Stimulated activated CD4-positive, alpha-beta T cell treated with anti-CD3 and anti-CD28 coated beads, Interleukin-1b, Interleukin-23, amount 100 ng/mL, for 1 hour (primary cell): ENCODE measurements at places on chromosomes 2 and 18.

GRCh38 chr18:80194874-80195570, 52.3 kb downstream of the PARD6G start:
- no peak for DNase-seq

- DNase-seq: no peak
Measured at GRCh38 chr2:234425639-234426603, 71.0 kb downstream of the ARL4C start.

DNA sequence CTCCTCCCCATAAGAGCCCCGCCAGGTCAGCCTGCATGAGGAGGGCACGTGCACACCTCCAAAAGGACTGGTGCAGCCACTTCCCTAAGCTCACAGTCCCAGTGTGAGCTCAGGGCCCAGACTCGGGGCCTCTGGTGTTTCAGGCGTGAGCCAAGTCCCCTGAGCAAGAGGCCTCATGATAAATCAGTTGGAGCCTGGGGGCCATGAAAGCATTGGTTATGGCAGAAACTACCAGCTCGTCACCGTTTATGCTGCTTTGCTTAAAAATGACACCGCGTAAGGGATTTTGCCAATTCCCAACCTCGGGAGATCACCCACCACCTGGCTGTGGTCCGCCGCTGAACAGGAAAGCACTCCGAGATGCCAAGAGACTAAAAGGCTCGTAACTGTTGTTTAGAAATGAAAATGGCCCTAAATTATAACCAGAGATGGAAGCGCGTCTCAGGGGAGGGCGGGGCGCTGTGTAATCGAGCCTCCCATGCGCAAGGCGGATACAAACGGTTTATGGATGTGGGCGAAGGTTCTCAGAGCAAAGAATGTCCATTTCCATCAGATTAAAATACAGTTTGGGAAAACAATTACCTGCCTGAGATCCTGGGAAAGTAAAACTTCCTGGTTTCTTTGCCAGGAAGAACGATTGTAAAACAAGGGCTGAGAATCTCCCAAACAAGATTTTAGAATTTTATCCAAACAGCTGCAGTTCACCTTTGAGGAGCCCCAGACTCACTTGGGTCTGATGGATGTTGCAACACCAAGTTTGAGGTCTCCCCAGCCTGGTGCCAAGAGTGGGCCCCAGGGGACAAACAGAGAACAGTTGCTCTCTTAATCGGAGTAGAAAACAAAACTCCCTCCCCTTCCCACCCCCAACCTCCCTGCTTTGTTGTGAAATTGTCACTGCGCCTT, 141.4 kb downstream of the BCL2 start:
- no peak for DNase-seq

DNA sequence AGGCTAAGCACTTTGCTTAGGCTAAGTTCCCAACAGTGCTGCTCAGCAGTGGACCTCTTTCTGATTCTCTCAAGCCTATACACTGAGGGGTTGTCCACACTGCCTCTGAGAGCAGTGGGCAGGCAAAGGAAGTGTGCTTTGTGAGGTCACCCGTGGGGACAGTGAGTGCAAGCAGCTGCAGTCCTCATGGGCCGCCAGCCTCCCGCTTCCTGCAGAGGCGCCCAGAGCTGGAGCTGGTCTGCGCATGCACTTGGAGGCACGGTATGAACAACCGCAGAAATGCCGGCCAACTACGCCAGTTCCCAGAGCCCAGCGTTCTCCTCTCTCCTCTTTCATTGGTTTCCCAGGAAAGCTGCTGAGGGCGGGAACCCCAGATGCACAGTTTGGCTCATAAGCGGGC, 149.5 kb upstream of the DLX2 start:
- DNase-seq: no peak

DNA sequence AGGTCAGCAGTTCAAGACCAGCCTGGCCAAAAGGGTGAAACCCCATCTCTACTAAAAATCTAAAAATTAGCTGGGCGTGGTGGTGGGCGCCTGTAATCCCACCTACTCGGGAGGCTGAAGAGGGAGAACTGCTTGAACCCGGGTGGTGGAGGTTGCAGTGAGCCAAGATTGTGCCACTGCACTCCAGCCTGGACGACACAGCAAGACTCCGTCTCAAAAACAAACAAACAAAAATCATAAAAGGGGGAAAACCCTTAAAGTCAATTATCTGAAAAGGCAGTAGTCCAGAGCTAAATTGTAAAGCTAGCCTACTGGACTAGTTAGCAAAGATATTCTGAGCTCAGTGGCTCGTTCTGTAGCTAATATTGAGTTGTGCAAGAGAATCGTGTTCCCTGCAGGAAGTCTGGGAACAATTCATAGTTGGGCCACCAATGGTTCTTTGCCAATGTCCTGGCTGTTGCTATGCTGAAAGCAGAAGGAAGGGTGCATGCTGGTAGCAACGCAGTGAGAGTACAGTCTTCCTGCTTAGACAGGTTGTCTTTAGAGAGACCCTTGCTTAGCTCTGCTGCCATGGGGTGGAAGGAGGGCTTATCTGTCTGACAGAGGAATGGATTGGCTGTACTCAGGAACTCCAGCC, 4.3 kb downstream of the TGOLN2 start:
- no peak for DNase-seq

DNA sequence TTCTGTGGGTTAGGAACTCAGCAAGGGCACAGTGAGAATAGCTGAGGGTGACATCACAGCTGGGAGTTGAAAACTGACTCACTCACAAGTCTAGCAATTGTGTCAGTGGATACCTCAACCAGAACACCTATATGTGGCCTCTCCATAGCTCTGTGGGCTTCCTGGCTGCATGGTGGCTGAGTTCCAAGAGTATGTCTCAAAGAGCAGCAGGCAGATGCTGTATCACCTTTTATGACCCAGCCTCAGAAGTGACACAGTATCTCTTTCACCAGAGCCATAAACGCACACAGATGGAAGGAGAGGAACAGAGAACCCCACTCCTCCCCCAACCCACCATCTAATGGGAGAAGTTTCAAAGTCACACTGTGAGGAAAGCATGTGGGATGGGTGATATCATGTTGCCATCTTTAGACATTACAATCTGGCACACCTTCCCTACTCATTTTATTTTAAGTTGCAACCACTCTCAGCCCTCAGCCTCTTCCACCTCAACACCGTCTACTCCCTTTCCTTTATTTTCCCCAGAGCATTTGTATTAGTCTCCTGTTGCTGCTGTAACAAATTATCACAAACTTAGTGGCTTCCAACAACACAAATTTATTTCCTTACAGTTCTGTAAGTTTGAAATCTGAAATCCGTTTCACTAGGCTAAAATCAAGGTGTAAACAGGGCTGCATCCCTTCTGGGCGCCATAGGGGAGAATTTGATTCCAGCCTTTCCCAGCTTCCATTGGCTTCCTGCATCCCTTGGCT, 134.6 kb upstream of the SPATS2L start:
- DNase-seq: no peak

- DNase-seq: no peak
Measured at GRCh38 chr2:201759567-201759966, 21.2 kb downstream of the ALS2 start.
